ENCODE measurements at places on chromosomes 7 and 10.

DNA sequence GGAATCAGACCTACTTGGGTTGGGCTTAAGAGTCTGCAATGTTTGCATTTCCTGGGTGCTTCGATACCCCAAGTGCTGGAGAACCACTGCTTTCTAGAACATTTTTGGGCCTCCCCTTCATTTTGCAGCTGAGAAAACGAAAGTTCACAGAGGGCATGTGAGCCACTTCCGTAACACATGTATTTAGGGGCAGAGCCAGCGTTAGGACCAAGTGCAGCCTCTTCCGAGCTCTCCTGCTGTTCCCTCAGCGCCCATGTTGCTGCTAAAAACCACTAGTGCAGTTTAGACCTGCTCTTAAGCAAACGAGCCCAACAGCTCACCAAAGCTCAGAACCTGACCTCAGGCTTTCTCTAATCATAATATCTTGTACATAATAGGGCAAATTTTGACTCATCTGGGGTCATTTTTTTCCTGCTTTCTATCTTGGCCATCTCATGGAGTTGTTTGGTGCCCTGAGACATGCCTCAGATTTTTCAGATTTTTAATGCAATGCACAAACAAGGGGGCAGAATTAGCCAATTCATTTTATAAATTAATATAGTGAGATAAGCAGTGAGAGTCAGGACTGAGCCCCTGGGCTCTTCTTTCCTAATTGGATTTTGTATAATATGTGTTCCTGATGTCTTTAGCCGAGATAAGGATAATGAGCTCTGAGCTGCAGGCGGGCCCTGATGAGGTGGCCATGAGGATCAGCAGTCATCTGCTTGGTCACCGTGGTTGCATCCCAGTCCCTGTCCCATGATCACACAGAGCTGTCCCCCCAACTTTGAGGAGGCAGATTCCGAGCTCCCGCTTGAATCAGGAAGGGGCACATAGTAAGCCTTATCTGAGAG, 12.9 kb downstream of the BAG3 start:
- no peak for DNase-seq

DNA sequence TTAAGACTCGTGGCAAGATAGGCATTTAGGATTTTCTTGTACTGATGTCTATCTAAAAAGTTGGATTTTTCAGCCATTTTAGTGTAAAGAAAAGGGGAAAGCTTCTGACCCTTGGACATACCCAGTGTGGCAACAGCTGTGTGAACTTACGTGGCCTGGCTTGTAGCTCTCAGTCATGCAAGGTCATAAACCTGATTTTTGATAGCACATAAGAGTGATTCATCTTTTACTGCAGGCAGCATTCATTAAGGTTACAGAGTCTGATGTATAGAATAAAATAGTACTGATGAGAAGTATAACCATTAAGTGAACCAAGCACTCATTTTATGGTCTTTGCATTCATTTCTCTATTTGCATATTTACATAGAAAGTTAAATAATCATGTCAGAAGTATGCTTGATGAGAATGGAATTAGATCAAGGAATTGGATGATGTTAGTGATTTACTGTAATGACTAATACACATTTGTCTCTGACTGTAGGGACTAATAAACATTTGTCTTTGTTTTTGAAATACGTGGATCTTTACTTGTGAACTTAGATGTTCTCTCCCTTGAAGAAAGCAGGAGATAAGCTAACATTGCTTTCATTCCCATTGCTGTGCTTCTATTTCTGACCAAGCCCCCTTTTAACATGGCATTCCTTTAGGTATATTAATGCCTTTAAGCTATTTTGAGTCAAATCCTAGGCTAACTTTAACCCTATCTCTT, 88.2 kb downstream of the GSDME start:
- DNase-seq: no peak

DNA sequence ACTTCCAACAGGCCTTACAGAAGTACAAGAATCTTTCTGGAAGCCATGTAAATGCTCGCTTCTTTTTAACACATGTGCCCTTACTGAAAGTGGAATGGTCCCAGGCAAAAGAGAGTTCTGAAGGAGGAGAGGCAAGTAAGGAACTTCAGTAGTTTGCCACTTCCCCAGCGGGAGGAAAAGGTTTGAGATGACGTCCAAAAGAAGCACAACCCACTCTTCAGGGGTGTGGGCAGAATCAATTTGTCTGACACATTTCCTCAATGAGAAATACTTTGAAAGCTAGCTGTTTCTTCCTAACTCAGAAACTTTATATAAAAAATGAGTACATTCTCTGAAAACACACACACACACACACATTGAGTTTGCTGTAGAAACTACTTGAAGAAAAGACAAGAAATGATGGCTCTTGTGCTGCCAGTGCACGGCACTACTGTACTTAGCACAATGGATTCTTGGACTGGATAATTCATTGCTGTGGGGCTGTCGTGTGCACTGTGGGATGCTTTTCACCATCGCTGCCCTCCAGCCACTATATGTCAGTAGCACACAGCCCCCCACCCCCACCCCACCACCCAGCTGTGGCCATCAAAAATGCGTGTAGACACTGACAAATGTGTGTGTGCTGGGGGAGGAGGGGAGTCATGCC, 183.0 kb downstream of the SRPK2 start:
- peak; percentile 14 for DNase-seq

DNA sequence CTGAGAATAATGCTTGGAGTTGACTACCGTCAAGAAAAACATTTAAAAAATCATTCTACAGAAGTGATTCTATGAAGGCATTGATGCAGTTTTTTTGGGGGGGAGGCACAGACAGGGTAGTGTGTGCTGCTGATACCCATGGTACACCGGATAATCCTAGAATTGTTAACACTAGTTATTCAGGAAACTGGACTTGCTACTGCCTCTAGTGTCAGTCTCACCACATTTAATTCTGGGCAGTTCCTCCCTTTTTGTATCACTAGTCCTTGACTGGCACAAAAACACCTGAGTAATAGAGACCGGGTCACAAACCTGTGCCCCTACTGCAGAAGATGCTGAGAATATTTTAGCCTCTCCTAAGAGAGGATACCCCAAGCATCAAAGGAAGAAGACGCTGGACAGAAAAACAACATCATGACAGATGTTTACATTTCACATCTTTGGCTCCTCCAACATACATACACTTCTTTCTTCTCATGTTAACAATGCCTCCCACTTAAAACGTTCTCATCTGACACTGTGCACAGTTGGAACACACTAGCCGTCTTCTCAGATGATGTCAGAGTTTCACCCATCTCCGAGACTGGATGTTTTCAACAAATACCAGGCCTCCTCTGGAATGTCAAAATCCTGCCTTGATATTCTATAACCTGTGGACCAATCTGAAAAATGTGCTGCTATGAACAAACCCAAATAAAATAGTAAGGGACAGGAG, 13.1 kb upstream of the TCAF1 start:
- no peak for DNase-seq

- no peak for DNase-seq
These were observed 87.5 kb downstream of the PLXNA4 start for GRCh38 chr7:132488634-132489302.

DNA sequence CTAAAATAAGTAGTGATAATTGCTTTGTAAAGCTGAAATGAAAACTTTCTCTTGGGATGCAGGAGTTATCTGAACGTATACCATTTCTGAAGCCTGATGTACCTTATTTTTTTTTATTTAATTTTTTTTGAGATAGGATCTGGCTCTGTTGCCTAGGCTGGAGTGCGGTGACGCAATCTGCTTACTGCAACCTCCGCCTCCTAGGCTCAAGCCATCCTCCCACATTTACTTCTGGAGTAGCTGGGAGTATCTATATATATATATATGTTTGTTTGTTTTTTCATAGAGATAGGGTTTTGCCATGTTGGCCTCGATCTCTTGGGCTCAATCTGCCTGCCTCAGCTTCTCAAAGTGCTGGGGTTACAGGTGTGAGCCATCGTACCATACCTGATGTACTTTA, 2.4 kb downstream of the PMPCB start:
- no peak for DNase-seq

DNA sequence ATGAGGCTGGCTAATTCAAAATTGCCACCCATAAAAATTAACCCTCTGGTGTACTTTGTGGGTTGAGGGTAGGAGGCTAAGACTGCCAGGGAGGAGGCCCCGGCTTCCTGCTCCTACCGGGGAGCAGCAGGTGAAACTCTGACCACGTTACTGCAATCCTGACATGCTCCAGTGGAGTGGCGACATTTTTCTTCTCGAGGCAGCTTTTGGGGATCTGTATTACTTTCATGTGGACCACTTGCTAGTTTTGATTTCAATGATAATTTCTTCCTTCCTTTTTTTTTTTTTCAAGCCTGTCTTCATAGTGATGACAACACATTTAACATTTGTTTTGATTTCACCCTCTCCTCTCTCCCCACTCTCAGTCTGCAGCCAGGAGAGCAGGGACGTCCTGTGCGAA, 14.6 kb downstream of the GATA3 start:
- DNase-seq: no peak

GRCh38 chr10:112774798-112775197, 175.2 kb upstream of the TCF7L2 start:
- DNase-seq: no peak

- no peak for DNase-seq
These were observed 231.8 kb downstream of the BMPER start for GRCh38 chr7:34137176-34137575.

- DNase-seq: no peak
These were observed 486.0 kb upstream of the LRRN3 start for GRCh38 chr7:110604885-110605284.

- DNase-seq: no peak
These were observed 5.3 kb downstream of the CYP3A7 start for GRCh38 chr7:99729486-99730237.

- no peak for DNase-seq
These were observed 9.9 kb downstream of the SKIDA1 start for GRCh38 chr10:21515361-21516241.

DNA sequence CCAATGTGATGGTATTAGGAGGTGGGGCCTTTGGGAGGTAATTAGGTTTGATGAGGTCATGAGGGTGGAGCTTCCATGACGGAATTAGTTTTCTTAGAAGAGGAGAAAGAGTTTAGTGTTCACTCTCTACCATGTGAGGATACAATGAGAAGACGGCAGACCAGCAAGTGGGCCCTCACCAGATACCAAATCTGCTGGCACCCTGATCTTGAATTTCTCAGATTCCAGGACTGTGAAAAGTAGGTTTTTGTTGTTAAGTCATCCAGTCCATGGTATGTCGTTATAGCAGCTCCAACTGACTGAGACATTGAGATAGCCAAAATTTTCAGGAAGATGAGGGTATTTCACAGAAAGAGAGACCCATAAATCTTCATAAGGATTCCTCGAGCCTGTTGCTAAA, 3.6 kb upstream of the TMEM196 start:
- no peak for DNase-seq

- no peak for DNase-seq
These were observed 35.2 kb downstream of the UBTD1 start for GRCh38 chr10:97533888-97534287.

- DNase-seq: no peak
These were observed 234.4 kb downstream of the TEX36 start for GRCh38 chr10:125448596-125448995.

- peak; percentile 64 for DNase-seq
These were observed 3.2 kb upstream of the CREB5 start for GRCh38 chr7:28408960-28409715.

DNA sequence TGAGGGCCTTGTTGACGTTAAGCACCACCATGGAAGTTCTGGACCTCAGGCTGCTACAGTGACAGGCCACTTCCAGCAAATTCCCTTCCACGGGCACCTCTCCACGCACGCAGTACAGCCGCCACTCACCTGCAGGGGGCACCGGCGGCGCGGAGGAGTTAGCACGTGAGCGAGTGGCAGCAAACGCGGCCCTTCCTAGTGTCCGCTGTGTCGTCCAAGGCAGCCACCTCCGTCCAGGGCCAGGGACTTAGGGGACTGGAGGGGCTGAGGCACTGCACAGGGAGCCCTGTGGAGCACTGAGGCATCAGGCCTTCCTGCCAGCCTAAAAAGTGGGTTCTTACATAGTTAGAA, 164.4 kb downstream of the SVIL start:
- no peak for DNase-seq

DNA sequence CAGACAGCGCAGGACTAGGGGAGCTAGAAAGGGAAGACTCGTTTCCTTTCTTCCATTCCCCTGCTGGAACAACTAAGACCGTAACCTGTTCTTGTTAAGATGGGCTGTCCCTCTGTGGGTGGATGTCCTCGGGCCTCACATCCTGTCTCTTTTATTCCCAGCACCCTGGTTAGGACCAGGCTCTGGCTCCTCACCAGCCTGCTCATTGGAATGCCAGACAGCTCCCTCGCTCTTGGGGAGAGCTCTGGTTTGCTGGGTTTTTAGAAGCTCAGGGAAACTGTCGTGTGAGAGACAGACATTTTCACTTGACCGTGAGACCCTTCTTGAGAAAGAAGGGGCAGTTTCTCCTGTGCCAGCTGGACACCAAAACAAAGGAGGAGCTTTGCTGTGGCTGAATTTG, 58.1 kb upstream of the HABP2 start:
- no peak for DNase-seq

- DNase-seq: no peak
These were observed 2.4 kb downstream of the SLIT1 start for GRCh38 chr10:97183314-97183713.

DNA sequence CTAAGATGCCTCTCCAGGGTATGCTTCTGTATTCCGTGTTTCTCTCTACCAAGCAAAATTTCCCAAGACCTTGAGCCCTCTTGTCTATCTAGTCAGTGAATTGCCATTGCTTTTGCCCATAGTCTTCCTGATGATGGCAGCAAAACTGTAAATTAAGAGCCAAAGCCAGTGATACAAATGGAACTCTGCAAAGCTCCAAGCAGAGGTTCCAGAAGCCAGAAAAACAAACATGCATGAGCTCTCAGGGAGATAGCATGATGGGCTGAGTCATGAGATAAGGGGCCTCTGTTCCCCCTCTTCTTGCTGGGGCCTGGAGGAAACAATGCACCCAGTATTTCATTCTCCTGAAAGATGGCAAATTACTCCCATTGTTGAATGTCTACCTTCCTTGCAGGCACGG, 24.7 kb downstream of the LSMEM1 start:
- no peak for DNase-seq

- no peak for DNase-seq
These were observed 13.9 kb downstream of the FLNC start for GRCh38 chr7:128843938-128844621.

- DNase-seq: no peak
These were observed 334.1 kb upstream of the C7orf33 start for GRCh38 chr7:148256433-148256832.

DNA sequence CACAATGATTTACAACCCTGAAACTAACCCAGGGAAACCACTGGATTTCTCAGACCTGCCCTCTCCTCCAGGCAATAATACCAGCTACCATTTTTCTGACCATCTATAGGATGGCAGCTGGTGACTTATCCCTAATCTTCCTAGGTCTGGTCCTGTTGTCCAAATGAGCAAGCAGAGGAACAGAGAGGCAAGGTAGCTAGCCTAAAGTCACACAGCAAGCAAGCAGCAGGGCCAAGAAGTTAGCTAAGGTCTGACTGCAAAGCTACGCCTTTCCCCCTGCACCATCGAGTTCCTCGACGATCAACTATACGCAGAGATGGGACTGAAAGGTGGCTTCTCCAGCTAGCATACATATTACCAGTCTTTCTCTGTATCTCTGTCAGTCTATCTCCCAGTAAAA, 25.3 kb downstream of the ATXN7L1 start:
- no peak for DNase-seq

GRCh38 chr10:85874208-85874607, 492.4 kb downstream of the GRID1 start:
- no peak for DNase-seq

GRCh38 chr10:20674926-20675325, 222.2 kb downstream of the NEBL start:
- no peak for DNase-seq

- no peak for DNase-seq
These were observed 41.5 kb upstream of the GATA3 start for GRCh38 chr10:8013006-8013405.

GRCh38 chr7:146554556-146554955, 438.0 kb downstream of the CNTNAP2 start:
- DNase-seq: no peak

GRCh38 chr10:105207476-105207995, 566.4 kb downstream of the SORCS3 start:
- DNase-seq: no peak
